ENCODE measurements at places on chromosomes 5 and 9.

DNA sequence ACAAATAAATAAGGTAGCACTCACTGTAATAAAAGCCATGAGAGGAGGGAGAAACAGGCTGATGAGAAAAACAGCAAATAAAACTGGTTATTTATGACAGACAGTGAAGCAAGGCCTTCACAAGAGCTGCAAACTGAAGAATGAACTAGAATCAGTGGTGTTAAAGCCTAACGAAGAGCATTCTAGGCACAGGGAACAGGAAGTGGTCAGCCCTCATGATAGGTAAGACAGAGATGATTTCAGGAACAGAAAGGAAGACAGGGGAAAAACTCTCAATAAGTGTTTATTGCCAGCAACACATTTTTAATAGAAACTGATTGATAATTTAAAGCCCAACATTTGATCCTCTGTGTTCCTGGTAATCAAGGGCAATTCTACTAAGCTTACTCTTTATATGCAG lies 124.5 kb downstream of the EDIL3 start:
- DNase-seq, result no peak

DNA sequence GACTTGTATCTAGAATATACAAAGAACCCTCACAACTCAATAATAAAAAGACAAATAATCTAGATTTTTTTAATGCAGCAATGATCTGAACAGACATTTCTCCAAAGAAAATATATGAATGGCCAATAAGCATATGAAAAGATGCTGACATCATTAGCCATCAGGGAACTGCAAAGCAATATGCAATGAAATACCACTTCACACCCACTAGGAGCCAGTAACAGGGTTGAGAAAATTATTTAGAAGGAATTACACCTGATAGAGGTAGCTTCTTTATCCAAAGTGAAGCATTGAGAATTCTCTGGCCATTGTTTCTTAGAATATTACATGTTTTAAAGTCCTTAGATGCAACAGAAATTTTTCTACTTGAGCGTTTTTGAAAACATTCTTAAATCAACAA lies 316.9 kb downstream of the KCNN2 start:
- no peak for DNase-seq

GRCh38 chr5:172005708-172006320 lies 624 bp downstream of the FBXW11 start:
- DNase-seq, result peak; percentile 12

DNA sequence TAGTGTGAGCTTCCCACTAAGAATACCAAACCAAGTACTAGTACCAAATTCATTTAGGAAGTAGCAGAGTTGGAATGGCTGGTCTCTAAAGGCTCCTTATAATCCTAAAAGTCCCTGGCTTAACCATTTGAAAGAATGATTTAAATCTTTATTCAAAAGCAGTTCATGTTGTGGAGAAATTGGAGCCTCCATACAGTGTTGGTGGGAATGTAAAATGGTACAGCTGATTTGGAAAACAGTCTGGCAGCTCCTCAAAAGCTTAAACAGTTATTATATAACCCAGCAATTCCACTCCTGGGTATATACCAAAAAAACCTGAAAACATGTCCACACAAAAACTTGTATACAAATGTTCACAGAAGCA lies 2.9 kb downstream of the PLIN2 start:
- DNase-seq, result no peak

DNA sequence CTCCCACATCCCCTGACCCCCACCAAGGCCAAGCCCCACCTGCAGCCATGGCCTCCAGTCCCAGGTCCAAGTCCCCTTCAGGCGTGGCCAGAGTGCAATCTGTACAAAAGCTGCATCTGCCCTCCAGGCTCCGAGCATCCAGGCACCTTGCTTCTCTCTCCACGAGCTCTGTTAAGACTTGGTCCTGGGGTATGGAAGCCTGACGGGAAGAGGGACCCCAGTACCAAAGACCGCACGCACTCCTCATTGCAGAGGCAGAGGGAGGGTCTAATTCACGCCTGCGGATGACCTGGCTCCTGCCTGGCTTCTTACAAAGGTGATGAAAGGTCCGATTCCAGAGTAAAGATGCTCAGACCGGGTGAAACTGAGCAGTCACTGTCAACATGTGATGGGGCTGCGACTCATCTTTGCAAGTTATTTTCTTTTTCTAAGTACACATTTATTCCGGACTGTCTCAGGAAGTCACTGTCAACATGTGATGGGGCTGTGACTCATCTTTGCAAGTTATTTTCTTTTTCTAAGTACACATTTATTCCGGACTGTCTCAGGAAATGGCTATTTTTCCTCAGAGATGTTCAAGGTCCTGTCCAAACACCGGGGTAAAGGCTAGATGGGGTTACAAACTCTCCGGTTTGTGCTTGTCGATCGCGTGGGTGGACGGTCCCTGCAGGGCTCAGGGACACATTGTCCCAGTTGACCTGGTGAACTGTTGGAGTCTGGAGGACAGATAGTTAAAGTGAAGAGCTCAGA lies 252.0 kb upstream of the IRX4 start:
- no peak for DNase-seq

- no peak for DNase-seq
These were observed 591.7 kb downstream of the CSNK1G3 start for GRCh38 chr5:124103671-124104070.

GRCh38 chr5:163552536-163552935 lies 47.1 kb downstream of the MAT2B start:
- no peak for DNase-seq

- DNase-seq, result no peak
These were observed 400.5 kb upstream of the TUSC1 start for GRCh38 chr9:26078706-26079105.

GRCh38 chr9:127541865-127542264 lies 70.2 kb upstream of the STXBP1 start:
- no peak for DNase-seq

GRCh38 chr9:131610231-131610761 lies 65.0 kb downstream of the PRRT1B start:
- no peak for DNase-seq

DNA sequence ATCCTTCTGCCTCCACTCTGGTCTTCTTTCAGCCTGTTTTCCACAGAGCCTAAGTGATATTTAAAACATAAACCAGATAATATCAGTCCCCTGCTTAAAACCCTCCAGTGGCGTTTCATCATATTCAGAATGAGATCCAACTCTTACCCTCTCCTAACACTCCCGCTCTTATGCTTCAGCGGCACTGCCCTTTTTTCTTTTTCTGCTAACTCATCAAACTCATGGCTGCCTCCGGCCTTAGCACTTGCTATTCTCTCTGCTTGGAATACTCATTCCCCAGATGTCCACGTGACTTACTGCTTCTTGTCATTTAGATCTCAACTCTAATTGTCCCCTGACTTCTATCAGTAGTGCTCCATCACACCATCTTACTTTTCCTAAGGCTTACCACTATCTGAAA lies 73.6 kb downstream of the PIP5K1B start:
- DNase-seq, result no peak

GRCh38 chr5:33067291-33067690 lies 356.2 kb downstream of the NPR3 start:
- no peak for DNase-seq

- DNase-seq, result no peak
These were observed 98.4 kb downstream of the MAPKAP1 start for GRCh38 chr9:125608489-125609224.

GRCh38 chr9:124256517-124257069 lies 1.2 kb upstream of the NEK6 start:
- no peak for DNase-seq

DNA sequence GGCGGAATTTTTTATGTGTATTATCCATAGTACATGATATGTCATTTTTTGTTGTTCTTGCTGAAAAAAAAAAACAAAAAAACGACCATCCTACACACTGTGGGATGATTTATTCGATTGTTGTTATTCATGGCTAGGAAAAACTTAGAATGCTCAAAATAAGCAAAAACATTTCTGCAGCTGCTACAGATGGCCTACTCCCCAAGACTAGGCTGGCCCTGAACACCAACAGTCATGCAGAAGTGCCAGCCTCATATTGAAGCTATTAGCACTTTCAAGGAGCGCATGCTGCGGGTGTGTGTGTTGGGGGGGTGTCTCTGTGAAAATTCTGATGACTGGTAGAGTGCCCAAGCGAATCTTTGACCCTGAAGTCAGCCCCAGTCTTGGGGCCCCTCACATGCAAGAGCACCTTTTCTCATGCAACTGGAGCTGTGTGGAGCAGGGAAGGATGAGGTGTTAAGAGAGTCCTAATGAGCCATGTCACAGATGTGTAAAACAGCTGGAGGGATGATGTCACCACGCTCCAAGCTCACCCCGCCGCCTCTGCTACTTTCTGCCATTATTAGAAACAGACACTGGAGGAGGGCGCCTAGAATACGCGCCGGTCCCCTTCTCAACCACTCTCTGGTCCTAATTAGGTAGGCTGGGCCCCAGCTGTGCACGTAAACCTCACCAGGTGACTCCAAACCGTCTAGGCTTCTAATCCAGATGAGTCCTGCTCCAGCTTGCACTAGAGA lies 61.0 kb upstream of the SMIM23 start:
- no peak for DNase-seq

DNA sequence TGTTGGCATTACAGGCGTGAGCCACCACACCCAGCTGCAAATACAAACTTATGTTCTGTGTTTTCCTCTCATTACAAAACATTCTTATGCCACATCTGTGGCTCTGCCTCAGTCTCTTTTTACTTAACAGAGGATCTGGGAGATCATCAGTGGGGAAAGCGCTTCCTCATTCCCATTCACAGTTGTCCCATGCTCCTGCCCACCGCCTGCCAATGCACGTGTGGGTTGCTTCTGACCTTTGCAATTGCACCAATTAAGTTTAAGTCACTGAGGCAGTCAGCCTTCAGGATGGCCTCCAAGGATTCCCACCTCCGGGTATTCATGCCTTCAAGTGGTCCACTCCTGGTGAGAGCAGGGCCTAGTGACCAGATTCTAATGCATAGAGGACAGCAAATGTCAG lies 34.9 kb upstream of the EEIG1 start:
- DNase-seq, result no peak

DNA sequence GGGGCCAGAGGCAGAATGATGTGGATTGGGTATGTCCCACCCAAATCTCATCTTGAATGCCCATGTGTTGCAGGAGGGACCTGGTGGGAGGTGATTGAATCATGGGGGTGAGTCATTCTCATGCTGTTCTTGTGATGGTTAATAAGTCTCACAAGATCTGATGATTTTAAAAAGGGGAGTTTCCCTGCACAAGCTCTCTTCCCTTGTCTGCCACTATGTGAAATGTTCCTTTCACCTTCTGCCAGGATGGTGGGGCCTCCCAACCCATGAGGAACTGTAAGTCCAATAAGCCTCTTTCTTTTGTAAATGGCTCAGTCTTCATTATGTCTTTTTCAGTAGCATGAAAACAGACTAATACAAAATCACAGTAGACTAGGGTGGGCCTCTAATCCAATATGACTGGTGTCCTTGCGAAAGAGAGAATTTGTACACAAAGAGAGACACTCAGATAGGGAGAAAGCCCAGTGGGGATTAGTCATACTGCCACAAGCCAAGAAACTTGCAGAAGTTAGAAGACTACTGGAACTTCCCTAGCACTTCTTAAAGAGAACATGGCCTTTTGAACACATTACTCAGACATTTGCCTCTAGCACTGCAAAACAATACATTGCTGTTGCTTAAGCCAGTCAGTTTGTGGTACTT lies 68.4 kb downstream of the ANXA1 start:
- DNase-seq, result no peak

DNA sequence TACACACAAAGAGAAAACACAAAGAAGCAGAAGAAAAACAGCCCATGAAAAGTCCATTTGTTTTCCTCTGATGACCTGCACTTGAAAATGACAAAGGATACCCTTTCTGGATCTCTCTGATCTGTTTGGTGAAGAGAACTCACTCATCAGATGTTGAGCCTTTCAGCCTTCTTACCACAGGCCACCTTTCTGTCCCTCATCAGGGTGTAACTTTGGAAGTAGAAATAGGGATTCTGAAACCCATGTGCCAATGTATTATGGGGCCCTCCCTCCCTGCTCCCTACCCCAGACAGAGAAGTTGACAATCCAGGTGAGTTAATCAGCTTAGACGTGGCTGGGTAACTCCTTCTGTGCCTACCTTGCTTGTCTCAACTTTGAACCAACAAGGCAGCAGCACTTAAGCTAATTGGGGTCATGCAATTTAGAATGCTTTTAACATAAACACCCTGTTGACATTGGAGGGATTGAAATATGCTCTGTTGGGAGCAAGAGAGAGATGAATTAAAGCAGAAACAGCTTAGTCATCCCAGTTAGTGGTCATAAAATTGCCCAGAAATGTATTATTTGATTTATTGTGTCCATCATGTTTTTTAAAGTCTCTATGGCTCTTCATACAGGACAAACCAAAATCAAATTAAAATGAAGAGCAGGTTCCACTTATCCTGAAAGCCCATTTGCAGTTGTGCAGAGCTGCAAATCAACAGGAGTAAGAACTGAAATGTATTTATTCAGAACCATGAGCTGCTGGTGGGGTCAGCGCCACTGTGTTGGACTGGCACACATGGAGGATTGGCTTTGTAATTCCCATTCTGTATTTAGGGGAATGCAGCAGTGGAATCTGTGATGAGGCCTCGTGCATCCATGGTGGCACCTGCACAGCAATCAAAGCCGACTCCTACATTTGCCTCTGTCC lies 132.0 kb downstream of the LIFR start:
- no peak for DNase-seq

DNA sequence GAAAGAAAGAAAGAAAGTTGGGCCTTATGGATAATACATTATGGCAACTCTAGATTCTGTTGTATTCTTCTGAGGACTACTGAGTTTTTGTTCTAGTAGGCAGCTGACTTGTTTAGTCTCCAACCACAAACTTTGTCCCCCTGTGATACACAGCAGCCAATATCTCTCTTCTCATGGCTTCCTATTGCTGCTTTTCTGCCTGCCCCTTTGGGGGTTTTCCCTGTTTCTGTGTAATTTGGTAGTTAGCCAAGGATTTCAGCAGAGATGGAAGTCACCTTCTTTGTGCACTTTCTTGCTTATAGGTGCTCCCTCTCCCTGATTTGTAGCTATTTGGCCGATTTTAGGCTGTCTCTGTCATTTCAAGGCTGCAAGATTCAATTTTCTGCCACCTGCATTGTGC lies 109.6 kb downstream of the FGF1 start:
- DNase-seq, result no peak

GRCh38 chr5:54868511-54869483 lies 116.6 kb downstream of the ESM1 start:
- no peak for DNase-seq

GRCh38 chr9:93569621-93570174 lies 6.7 kb upstream of the PHF2 start:
- no peak for DNase-seq

GRCh38 chr5:128528637-128529255 lies 9.3 kb downstream of the FBN2 start:
- no peak for DNase-seq

DNA sequence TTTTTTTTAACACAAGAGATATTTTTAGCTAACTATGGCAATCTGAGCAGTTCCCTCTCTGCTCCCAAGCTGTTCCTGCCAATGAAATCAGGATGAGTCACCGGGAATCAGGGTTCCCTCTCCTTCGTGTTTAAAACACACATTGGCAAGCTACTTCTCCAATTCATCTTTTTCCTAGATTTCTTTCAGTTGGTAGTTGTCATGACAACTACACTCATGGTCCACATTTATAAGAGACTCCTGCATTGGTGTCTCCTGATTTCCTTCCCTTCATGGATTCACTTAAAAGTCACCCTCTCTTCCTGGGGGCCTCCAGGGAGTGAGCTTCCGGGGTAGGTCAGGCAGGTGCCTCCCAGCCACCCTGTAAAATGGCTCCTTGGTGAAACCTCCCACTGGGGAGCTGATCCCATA lies 72.3 kb upstream of the NIPAL4 start:
- no peak for DNase-seq
